Metanephros (tissue), 2 donors: ENCODE measurements at places on chromosomes 1 and 21. TPM values are rescaled to one million over a fixed set of nuclear protein-coding genes. Genes with fewer than 3 reads are reported as not detected.

The FYB2 gene
- total RNA-seq = 1.3 TPM

The KLHDC9 gene
- total RNA-seq = 10.7 TPM

The F13B gene
- total RNA-seq = not detected

The CD101 gene
- total RNA-seq = 2.4 TPM

The PEF1 gene
- total RNA-seq = 76.0 TPM

The ZNF678 gene
- 34.9 TPM for total RNA-seq

The KLHL20 gene
- 25.5 TPM for total RNA-seq

The WDR64 gene
- not detected for total RNA-seq

The FLVCR1 gene
- 18.6 TPM for total RNA-seq
